Suprapubic skin (tissue), 4 donors: ENCODE measurements at places on chromosomes 2 and 18.
A peak's percentile ranks its signal among the peaks of the same experiment; 100 is the strongest.

DNA sequence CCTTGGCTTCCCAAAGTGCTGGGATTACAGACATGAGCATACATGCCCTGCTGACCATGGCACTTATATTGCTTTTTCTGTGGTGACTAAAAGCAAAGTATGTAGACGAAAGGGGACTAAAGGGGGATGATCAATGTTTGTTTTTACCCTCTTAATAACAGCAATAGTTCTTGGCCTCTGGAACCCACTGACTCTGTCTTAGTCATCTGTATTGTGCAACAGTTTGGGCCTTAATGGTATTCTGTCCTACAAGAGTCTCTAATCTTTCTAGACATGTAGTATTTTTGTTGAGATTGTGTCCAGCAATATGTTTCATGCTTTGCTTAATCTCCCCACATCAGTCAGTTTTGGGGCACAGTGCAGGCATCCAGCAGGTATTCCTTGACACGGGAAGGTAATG, 359.9 kb upstream of the FANCL start:
- no peak overlapping the region for H3K4me3 ChIP-seq
- H3K27me3 ChIP-seq = no peaks in the 10 kb centered on the region
- no peak overlapping the region for H3K27ac ChIP-seq
- no peak for DNase-seq
- H3K4me1 ChIP-seq = no peaks in the 10 kb centered on the region
- H3K36me3 ChIP-seq = no peaks in the 10 kb centered on the region

- H3K36me3 ChIP-seq = no peaks in the 10 kb centered on the region
- H3K4me1 ChIP-seq = peaks cover 7% of the 10 kb centered on the region
- H3K27ac ChIP-seq = no peak overlapping the region
- no peak for DNase-seq
- H3K27me3 ChIP-seq = peaks cover 8% of the 10 kb centered on the region
Measured at GRCh38 chr2:3728104-3729054, 25.0 kb downstream of the DCDC2C start.

DNA sequence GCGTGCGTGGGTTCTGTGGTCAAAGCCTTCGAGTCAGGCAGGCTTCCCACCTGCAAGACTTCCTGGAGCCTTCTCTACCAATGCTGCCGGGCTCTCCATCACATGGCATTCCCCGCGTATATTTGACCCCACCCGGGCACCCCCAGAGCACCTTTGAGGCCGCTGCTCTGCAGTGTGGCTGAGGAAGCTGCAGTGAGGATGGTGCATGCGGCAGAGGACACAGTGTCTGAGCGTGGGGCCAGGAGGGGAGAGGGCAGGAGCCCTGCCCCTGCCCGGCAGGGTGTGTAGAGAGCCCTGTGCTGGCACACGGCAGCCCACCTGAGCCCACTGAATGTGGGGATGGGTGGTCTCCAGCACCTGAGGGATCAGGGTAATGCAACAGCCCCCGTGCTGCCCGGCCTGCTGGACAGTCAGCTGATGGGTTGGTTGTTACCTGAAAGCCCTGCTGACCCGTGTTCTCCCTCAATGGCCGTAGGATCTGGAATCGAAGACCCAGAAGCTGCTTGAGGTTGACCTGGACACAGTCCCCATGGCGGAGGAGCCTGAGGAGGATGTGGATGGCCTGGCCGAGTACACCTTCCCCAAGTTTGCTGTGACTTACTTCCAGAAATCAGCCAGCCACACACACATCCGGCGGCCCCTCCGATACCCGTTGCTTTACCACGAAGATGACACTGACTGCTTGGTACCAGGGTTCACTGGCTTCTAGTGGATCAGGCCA, 36.8 kb upstream of the GPR17 start:
- no peaks in the 10 kb centered on the region for H3K36me3 ChIP-seq
- H3K27me3 ChIP-seq = no peaks in the 10 kb centered on the region
- no peaks in the 10 kb centered on the region for H3K4me1 ChIP-seq
- H3K27ac ChIP-seq = no peak overlapping the region
- DNase-seq = no peak
- no peak overlapping the region for H3K4me3 ChIP-seq

GRCh38 chr2:120774557-120775160, 39.0 kb downstream of the GLI2 start:
- H3K27me3 ChIP-seq = no peaks in the 10 kb centered on the region
- no peak overlapping the region for H3K27ac ChIP-seq
- H3K36me3 ChIP-seq = no peaks in the 10 kb centered on the region
- DNase-seq = no peak
- no peak overlapping the region for H3K4me3 ChIP-seq

GRCh38 chr2:140158259-140158658, 1378.1 kb upstream of the NXPH2 start:
- no peak overlapping the region for H3K4me3 ChIP-seq
- H3K36me3 ChIP-seq = no peaks in the 10 kb centered on the region
- DNase-seq = no peak
- no peaks in the 10 kb centered on the region for H3K4me1 ChIP-seq
- no peaks in the 10 kb centered on the region for H3K27me3 ChIP-seq
- no peak overlapping the region for H3K27ac ChIP-seq

DNA sequence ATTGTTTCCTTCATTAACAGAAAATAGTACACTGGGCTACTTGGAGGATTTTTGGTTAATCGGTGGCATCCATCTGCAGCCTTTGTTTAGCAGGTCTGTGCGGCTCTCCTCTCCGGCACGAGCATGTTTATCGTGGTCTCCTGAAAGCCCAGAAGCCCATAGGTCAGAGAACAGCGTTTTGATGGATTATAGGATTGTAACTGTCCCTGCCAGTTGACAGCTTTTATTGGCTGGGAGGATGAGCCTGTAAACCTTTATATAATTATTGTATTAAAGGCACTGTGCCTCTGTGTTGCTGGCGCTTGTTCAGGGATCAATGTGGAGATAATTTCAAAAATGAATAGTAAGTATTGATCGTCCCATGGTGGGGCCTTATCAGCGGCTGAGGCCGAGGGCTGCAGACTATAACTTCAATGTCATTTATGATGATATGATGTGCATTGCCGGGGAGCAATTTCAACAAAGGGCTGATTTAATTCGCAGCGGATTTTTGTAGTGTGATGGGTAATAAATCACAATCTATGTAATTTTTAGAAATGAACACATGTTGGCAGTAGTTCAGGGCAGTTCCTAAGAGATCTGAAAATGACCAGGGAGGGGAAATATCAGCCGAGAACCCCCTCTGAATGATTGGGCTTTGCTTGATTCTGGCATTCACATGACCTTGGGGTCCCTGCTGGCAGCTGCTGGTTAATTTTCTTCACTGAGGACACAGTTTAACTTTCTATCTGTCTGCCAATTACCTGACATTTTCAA, 736.1 kb downstream of the GALR1 start:
- H3K36me3 ChIP-seq = no peaks in the 10 kb centered on the region
- H3K27ac ChIP-seq = no peak overlapping the region
- no peak for DNase-seq
- no peak overlapping the region for H3K4me3 ChIP-seq
- no peaks in the 10 kb centered on the region for H3K27me3 ChIP-seq

DNA sequence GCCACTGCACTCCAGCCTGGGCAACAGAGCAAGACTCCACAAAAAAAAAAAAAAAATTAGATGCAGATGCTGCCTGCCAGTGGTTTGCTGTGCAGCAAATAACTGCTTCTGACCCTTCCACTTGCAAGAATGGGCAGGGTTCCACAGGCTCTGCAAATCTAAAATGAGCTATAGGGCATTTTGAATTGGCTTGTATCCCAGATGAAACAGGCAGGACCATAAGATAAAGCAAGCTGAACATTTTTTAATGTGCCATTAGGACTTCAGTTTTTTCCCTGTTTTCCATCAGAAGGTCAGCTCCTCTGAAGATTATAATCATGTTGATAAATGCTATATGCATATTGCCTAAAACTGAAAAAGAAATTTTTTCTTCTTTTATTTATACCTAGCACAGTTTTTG, 15.7 kb upstream of the FZD7 start:
- H3K4me1 ChIP-seq = peaks cover 7% of the 10 kb centered on the region
- H3K4me3 ChIP-seq = no peak overlapping the region

GRCh38 chr2:148990968-148991367, 47.5 kb upstream of the LYPD6B start:
- no peaks in the 10 kb centered on the region for H3K27me3 ChIP-seq
- H3K4me1 ChIP-seq = no peaks in the 10 kb centered on the region
- H3K4me3 ChIP-seq = no peak overlapping the region
- no peak overlapping the region for H3K27ac ChIP-seq
- no peaks in the 10 kb centered on the region for H3K36me3 ChIP-seq
- no peak for DNase-seq

- no peak overlapping the region for H3K27ac ChIP-seq
- H3K36me3 ChIP-seq = peaks cover 22% of the 10 kb centered on the region
- no peak for DNase-seq
- H3K4me1 ChIP-seq = no peaks in the 10 kb centered on the region
- no peak overlapping the region for H3K4me3 ChIP-seq
- no peaks in the 10 kb centered on the region for H3K27me3 ChIP-seq
Measured at GRCh38 chr18:70139138-70139537, 66.3 kb downstream of the RTTN start.

DNA sequence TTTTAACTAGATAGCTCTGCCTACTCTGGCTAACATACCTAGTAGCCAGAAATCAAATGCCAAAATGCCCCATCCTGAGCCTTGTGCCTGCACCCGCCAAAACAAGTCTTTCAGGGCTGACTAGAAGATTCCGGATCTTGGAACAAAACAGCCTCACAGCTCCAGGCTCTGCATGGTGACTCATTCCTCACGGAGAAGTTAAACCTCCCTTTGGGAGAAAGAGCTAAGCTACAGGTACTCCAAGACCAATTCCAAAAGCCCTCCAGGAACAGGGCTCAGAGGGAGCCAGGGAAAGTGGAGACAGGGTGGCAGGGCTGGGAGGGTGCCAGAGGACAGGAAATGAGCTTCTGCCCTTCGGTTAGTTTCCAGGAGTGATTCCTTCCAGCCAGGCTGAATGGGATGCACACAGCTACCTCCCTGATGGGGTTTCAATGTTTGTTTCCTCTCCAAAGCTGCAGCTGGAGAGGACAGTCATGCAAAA, 295.6 kb downstream of the TNS1 start:
- H3K27me3 ChIP-seq = no peaks in the 10 kb centered on the region
- peak overlapping the region; percentile 86 for H3K27ac ChIP-seq

GRCh38 chr2:85953476-85953875, 64.7 kb upstream of the ST3GAL5 start:
- H3K27me3 ChIP-seq = no peaks in the 10 kb centered on the region
- DNase-seq = no peak
- peaks cover 21% of the 10 kb centered on the region for H3K4me1 ChIP-seq
- H3K4me3 ChIP-seq = no peak overlapping the region
- no peaks in the 10 kb centered on the region for H3K36me3 ChIP-seq
- no peak overlapping the region for H3K27ac ChIP-seq

- H3K36me3 ChIP-seq = no peaks in the 10 kb centered on the region
- peak; percentile 62 for DNase-seq
- no peaks in the 10 kb centered on the region for H3K27me3 ChIP-seq
- peaks cover 89% of the 10 kb centered on the region for H3K4me1 ChIP-seq
- peak overlapping the region; percentile 73 for H3K4me3 ChIP-seq
Measured at GRCh38 chr2:218290316-218291261, 1.7 kb downstream of the TMBIM1 start.

DNA sequence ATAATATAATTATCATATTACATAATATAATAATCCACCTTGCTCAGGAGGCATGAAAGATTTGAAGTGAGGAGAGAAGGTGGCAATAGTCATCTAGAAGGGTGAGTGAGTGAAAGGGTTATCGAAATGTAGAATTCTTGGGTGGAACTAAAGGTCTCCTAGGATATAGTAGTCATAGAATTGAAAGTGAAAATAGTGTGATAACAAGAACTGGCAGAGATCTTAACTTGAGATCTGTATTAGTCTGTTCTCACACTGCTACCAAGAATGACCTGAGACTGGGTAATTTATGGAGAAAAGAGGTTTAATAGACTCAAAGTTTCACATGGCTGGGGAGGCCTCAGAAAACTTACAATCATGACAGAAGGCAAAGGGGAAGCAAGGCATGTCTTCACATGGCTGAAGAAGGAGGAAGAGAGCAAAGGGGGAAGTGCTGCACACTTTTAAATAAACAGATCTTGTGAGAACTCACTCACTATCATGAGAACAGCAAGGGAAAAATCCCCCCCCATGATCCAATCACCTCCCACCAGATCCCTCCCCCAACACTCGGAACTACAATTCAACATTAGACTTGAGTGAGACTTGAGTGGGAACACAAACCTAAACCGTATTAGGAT, 351.5 kb downstream of the NR4A2 start:
- DNase-seq = no peak
- no peaks in the 10 kb centered on the region for H3K4me1 ChIP-seq
- no peaks in the 10 kb centered on the region for H3K27me3 ChIP-seq

GRCh38 chr2:236157815-236158498, 10.2 kb downstream of the GBX2 start:
- H3K27me3 ChIP-seq = peaks cover 61% of the 10 kb centered on the region
- H3K27ac ChIP-seq = no peak overlapping the region
- H3K36me3 ChIP-seq = no peaks in the 10 kb centered on the region
- DNase-seq = no peak

DNA sequence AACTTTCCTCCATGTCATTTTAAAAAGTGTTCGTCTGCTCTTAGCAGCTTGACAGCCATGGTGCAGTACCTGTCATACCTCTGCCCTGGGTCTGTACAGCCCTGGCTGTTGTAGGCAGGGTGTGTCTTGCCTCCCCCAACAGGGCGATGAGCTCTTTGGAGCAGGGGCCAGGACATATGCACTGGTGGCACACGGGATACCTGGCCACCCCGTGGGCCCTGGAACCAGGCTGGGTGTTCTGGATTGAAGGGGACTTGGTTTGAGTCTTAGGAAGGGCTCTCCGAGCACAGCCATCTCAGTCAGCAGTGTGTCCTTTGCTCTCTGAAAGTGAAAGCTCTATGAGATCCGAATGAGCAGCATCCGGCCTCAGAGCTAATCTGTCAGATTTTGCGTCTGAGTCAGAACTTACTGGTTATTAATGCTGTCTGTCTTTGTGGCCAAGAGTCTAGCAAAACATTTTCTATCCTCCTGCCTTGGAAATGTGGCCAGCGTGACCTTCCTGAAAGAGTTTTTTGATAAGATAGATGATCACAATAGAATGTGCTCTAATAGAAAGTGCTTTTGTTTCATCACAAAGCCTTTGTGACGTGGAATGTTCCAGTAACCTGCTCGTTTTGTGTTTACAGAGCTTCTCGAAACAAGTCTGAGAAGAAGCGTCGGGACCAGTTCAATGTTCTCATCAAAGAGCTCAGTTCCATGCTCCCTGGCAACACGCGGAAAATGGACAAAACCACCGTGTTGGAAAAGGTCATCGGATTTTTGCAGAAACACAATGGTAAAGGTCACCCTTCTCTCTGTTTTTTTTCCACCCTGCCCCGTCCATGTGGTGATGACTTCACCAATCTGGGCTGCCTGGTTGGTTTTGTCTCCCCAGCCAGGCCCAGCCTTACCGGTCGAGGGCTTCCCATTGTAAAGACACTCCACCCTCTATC, 77.3 kb upstream of the RPL31 start:
- peak overlapping the region; percentile 54 for H3K27ac ChIP-seq
- H3K4me3 ChIP-seq = no peak overlapping the region
- H3K4me1 ChIP-seq = no peaks in the 10 kb centered on the region
- peak; percentile 48 for DNase-seq
- peaks cover 11% of the 10 kb centered on the region for H3K36me3 ChIP-seq

GRCh38 chr2:18834341-18834740, 245.0 kb upstream of the NT5C1B start:
- peak overlapping the region; percentile 20 for H3K27ac ChIP-seq
- no peak overlapping the region for H3K4me3 ChIP-seq
- H3K4me1 ChIP-seq = peaks cover 6% of the 10 kb centered on the region
- H3K36me3 ChIP-seq = no peaks in the 10 kb centered on the region

- DNase-seq = no peak
- no peaks in the 10 kb centered on the region for H3K36me3 ChIP-seq
- H3K4me1 ChIP-seq = peaks cover 6% of the 10 kb centered on the region
- H3K4me3 ChIP-seq = no peak overlapping the region
- no peak overlapping the region for H3K27ac ChIP-seq
- H3K27me3 ChIP-seq = no peaks in the 10 kb centered on the region
Measured at GRCh38 chr18:8912348-8913326, 189.9 kb upstream of the NDUFV2 start.
